Activated CD4-positive, alpha-beta T cell treated with anti-CD3 and anti-CD28 coated beads for 48 hours (primary cell): ENCODE measurements at places on chromosomes 12 and 14.

- DNase-seq: no peak
Observed at GRCh38 chr14:58873228-58873953, 235.6 kb downstream of the DACT1 start.

GRCh38 chr12:66594688-66595087 lies 84.2 kb downstream of the GRIP1 start:
- no peak for DNase-seq

DNA sequence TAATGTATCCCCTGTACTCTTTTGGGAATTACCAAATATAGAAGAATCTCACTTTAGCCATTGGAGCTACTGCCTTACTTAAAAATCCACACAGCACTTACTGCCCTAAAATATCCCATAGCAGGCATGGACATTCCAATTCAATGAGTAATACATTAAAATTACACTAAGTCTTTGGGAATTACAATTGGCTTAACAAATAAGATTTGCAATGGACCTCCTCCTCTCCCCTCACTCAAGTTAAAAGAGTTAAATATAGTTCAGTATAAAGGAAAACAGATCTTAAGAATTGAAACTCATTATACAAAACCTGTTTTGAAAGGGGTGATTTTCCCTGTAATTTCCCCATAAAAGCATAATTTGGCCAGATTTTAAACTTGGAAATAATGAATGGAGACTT lies 477.1 kb downstream of the SLC16A7 start:
- DNase-seq: no peak

GRCh38 chr14:26527095-26527494 lies 70.7 kb downstream of the NOVA1 start:
- no peak for DNase-seq

- DNase-seq: no peak
Observed at GRCh38 chr12:80233926-80234325, 134.6 kb downstream of the OTOGL start.

DNA sequence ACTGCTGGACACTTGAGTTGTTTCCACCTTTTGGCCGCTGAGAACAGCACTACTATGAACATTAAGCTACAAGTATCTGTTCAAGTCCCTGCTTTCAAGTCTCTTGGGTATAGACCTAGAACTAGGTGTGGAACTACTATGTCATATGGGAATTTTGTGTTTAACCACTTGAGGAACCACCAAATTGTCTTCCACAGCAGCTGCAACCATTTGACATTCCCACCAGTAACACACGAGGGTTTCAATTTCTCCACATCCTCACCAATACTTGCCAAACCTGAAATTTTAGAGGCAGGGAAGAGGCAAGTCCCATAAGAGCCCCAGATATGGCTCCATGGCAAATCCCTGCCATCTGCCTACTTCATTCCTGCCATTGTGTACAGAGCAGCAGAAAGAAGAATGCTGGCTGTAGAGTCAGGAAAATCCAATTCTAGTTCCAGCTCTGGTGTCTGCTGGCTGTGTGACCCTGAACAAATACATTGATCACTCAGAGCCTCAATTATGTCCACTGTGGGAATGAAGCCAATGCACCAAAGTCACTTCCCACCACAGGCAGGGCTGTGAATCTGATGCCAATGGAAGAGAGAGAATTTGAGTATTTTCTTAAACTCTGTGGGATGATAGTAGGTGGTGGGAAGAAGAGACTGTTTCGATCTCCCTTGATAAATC lies 17.8 kb downstream of the PITPNM2 start:
- no peak for DNase-seq

DNA sequence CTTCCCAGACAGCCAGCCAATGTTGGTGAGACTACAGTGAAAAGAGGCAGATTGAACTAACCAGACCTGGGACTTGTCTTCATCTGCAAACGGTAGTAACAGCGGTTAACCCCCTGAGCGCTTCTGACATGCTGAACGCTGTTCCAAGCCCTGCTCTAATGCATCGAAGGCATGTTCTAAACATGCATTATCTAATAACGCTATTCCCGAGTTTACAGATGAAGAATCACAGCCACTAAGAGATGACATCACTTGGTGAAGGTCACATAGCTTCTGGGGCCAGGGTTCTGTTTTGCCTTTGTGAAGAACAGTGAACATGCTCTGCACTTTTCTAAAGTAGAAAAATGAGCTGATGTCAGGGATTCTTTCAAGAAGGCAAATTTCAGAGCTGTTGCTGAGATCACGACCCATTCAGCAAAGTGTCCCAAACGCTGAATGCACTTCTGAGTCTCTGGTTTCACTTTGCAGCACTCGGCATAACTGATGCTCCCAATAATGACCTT lies 56.0 kb downstream of the FOS start:
- peak; percentile 17 for DNase-seq

- no peak for DNase-seq
Observed at GRCh38 chr14:51310505-51310944, 70.5 kb downstream of the TMX1 start.
